ENCODE measurements at places on chromosomes 3 and 15.

DNA sequence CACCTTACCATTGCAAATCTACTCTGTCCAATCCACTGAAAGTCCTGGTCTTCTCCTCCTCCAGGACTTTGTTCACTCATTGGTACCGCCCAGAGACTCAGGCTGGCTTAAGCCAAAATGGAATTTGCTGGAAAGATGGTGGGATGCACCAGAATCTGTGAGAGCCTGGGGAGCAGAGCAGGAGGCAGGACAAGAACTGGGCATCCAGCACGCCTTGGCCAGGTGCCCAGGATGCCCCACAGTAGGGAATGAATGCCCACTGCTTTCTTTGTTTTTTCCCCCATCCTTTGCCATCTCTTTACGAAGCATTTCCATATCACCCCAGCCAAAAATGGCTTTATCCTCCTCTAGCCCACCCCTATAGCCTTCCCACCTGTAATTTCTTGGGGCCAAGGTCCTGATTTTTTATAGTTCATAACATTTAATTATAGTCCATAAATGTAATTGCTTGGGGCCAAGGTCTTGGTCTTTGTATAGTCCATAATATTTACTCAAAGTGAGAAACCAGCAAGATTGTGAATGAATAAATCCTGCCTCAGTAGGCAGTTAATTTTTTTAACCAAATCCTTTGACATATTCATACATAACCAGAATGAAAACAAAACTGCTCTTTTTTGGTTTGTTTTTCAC, 23.3 kb upstream of the IREB2 start:
- DNase-seq = no peak

- DNase-seq = no peak
These were observed 19.3 kb upstream of the CCNDBP1 start for GRCh38 chr15:43165801-43166325.

- DNase-seq = no peak
These were observed 16.1 kb downstream of the HACL1 start for GRCh38 chr3:15585111-15585845.

- no peak for DNase-seq
These were observed 891 bp upstream of the TOP2B start for GRCh38 chr3:25665315-25666280.

GRCh38 chr3:188262913-188263683, 109.1 kb downstream of the LPP start:
- DNase-seq = peak; percentile 38

- DNase-seq = no peak
These were observed 85.4 kb downstream of the TMEM108 start for GRCh38 chr3:133123636-133124035.

DNA sequence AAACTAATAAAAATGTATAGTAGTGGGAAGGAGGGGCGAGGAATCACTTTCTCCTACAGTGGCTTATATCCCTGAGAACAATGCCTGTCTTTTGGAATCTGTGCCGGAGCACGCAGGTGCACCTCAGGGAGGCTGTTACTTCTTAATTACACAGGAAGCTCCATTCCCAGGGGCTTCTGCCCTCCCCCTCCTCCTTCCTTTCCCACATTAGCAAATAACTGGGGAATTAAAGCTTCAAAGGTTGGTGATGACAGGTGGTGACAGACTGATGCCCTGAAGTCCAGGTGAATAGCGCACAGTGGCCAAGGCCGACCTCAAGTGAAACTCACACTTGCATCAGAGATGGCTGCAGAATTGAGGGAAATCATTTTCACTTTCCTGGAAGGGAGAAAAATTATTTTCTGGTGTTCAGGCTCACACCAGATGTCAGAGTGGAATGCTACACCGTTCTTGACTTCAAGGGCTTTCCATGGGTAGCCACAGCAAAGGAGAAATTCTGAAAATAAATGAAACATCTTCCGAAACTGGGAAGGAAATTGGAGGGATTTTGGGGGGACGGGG, 3.7 kb downstream of the GRAMD2A start:
- no peak for DNase-seq

Data from SK-MEL-5 (cell line).